ENCODE measurements at places on chromosomes 16 and 17.

GRCh38 chr17:2017274-2017941 is 7.7 kb downstream of the RTN4RL1 start:
- no peak for DNase-seq

DNA sequence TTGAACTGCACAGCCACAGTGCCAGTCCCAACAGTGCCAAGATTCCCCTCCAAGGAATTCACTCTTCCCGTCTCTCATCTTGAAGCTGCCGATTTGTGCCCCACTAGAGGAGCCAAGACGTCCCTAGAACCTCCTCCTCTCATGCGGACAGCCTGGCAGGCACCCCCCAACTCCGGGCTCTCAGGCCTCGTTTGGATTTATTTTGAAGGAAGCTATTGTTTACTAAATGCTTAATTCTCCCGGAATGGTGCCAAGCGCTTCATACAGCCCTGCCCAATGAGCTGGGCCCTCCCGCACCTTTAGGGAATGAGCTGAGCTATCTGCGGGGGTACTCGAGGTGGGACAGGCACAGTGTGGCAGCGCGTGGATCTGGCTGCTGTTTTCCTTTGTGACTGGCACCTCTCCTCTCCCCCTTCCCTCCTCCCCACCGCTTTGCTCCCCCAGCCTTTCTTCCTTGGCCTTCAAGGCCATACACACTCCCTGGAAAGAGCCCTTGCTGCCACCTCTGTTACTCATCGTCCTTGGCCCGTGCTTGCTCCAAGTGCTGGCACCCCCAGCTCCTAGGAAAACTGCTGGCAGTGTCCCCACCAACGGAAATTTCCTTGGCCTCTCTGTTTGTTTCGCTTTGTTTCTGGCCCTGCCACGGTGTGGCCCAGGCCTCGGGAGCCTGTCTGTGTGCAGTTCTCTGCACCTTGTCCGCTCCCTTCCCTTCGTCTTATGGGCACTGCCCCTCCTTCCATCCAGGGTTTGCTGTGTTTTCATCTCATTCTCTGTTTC is 49.9 kb upstream of the CDR2 start:
- DNase-seq: no peak

DNA sequence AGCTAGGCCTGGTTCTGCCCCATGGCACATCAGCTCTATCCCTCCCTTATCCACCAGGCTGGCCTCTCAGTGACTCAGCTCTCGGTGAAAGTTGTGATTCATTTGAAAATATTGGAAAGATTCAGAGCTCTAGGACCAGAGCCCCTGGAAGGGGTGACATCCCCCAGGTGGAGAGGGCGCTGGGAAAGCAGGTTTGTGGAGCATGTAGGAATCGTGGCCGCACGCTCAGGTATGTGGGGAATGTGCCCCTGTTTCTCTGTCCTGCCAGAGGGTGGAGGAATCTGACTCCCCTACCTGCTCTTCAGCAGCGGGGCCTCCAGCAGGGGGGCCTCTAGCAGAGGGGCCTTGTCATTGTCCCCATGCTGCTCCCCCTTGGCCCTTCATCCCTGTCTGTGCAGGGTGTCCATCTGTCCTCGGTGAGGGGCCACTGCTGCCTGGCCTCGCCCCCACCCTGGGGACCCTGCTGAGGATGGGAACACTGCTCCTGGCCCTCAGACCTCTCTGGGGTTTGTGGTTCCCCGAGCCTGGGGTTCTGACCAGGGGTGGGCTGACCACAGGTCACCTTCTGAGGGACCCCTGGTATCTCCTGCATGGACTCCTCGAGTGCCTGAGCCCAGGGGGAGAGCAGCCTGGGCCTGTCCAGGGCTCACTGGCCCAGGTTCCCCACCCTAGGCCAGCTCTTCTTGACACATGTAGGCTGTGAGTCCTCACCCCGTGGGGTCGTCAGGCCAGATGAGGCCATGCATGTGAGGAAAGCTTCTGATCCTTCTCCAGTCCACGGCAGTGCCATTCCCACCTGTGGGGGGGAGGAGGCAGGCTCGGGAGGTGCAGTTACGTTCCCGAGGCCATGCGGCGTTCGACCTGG is 47.5 kb downstream of the NT5M start:
- DNase-seq: no peak

GRCh38 chr17:44775838-44776621 is 17.2 kb downstream of the ADAM11 start:
- DNase-seq: no peak

- no peak for DNase-seq
Observed at GRCh38 chr17:14209215-14209614, 27.4 kb downstream of the CDRT15 start.

DNA sequence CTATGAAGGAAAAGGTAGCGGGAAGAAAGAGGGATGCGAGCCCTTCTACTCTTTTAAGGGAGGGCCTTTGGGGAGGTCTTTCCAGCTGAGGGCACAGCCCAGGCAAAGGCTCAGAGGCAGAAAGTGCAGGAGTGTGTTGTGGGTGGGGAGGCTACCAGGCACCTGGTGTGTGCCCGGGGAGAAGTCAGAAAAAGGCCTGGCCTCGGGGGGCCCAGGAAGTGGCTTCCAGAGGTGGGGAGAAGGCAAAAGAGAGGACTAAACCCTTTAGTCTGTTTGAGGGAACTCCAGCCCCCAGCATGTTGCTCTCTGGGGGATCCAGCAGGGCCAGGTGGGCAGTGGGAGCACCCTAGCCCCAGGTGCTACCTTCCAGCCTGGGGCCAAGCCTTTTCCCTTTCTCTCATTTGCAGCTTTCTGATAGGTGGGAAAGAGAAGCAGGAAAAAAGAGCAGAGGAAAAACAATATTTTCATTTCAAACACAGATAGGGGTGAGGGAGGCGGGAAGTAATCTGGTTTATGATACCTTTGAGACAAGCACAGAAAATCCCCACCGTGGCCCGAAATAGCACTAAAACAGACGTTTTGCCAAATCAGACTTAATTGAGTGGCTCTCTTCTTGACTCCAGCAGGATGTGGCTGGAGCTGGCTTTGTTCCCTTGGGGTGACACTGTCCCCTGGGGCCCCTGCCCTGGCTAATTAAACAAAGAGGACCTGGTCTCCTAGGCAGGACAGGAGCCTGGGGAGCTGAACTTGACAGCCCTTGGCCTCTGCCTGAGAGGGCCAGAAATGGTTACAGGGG is 10.4 kb downstream of the RAI1 start:
- DNase-seq: no peak

DNA sequence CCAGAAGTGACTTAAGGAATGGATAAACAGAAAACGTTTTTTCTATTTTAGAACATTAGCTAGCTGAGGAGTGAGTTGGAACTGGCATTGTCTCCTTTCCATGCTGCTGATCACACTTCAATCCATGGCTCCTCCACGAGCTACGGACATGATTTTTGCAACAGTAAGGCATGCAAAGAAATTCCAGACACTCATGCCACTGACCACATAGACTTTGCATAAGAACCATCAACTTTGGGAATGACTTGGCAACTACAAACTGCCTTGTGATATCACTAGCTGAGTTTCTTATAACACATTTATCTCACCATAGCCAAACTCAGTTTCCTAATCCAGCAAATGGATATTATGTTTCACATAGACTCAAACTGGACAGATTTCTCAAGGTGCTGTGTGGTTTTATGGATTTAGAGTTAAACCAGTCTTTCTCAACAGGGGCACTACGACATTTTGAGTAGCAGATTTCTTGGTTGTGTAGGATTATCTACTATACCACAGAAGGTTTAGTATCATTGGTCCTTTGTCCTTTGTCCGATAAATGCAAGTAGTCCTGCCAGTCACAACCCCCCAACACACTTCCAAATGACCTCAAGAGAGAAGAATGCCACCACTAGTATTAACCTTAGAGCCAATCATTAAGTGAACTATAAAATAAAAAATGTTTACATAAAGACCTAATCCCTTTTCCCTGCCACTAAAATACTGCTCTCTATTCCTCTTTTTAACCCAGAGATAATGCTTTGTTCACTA is 48.3 kb upstream of the C17orf78 start:
- DNase-seq: no peak

GRCh38 chr16:57284209-57284951 is at the start of gene PLLP:
Gene PLLP, minus strand, starts transcription at chr16:57284672. Its CDS starts 132 bp downstream, at chr16:57284540.
- DNase-seq: no peak

- peak; percentile 43 for DNase-seq
Observed at GRCh38 chr17:76561332-76561731, 21.5 kb downstream of the PRCD start.

DNA sequence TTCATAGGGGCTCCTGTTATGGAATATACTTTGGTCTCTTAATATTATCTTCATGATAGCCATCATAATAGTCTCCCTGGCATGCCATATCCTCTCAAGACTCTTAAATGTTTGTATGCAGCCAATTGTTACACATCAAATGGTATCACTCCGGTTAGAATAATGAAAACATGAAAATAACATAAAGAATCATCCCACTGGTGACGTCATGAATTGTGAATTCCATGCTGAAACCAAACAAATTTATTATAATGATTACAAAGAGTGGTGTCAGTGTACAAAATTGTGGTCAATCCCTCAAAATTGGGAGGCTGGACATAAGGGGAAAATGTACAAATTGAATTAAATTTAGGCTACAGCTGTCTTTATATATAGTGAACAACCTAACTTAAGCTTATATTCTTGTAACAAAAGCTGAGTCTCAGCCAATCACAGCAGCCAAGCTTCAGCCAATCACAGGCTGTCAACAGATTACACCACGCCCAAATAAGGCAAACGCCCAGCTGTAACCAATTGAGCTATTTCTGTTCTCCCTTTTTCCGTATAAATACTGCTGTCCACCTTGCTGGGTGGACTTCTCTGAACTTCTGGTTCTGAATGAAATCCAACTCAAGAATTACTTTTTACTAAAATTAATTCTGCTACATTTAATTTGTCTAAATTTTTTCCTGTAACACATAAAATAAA is 156.1 kb downstream of the CHD9NB start:
- no peak for DNase-seq

GRCh38 chr16:81996664-81997509 is 14.4 kb downstream of the SDR42E1 start:
- no peak for DNase-seq

- no peak for DNase-seq
Observed at GRCh38 chr17:35127751-35128514, 6.5 kb downstream of the FNDC8 start.

DNA sequence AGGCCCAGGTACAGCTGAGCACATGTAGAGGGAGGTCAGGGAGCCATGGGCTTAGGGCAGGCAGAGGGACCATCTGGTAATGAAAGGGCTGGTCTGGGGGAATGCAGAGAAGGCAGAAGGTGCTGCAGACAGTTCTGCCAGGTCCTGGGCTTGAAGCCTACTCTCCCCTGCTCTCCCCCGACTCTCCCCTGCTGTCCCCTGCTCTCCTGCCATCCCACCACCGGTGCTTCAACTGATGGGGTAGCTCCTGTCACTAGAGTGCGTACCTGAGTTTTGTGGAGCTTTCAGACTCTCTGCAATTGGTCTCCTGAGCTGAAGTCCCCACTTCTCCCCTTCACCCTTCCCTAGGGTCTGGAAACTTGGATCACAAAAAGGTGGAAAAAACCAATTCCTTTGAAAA is 37.3 kb upstream of the PHOSPHO1 start:
- DNase-seq: no peak

- DNase-seq: no peak
Observed at GRCh38 chr17:45828582-45829133, 16.0 kb upstream of the SPPL2C start.

DNA sequence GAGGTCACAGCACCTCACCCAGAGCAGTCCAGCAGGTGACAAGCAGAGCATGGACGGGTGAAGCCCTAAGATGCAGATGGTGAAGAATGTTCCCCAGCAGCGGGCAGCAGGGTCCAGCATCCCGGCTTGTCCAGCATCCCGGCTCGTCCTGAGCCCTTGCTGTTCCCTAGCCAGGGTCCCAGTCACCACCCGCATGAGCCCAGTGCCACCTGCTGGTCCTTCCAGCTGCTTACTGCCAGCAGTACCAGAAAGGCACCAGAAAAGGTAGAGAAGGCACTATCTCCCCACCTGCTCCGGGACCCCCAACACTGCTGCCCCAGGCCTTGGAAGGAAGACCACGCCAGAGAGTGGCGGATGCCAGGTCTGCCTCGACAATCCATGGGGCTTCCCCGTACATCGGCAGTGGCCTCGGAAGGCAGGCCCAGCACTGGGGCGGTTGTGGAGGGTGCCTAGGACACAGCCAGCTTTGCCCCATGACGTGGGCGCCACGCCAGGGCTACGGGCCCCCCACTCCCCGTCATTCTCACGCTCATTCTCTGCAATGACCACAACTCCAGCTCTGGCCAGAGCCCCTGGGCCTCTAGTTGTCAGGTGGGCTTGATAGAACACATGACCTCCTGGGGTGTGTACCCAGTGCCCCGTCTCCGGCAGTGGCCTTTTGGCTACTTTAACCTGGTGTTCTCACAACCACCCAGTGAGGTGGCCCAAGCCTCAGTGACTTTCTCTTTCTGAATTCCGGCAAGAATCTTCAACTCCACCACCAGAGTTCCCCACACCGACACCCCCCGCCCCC is 1.4 kb downstream of the CENPX start:
- DNase-seq: peak; percentile 51

- no peak for DNase-seq
Observed at GRCh38 chr16:9821331-9821730, 360.9 kb downstream of the GRIN2A start.

- no peak for DNase-seq
Observed at GRCh38 chr16:14505846-14506245, 124.2 kb downstream of the PARN start.

DNA sequence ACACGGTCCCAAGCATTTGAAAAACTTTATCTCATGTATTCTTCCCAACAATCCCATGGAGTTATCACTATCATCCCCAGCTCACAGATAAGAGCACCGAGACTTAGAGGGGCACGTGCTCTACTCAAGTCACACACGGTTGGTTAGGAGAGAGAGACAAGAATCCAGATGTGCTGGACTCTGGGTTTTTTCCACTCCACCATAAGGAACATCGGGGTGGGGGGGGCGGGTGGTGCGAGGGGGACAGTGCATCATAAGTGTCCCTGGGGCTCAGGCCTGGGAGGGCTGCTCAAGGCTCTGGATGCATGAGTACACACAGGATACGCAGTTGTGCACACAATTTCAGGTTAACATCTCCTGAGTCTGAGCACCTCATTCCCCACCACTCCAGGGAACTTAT is 7.4 kb downstream of the CDC42EP4 start:
- DNase-seq: no peak

DNA sequence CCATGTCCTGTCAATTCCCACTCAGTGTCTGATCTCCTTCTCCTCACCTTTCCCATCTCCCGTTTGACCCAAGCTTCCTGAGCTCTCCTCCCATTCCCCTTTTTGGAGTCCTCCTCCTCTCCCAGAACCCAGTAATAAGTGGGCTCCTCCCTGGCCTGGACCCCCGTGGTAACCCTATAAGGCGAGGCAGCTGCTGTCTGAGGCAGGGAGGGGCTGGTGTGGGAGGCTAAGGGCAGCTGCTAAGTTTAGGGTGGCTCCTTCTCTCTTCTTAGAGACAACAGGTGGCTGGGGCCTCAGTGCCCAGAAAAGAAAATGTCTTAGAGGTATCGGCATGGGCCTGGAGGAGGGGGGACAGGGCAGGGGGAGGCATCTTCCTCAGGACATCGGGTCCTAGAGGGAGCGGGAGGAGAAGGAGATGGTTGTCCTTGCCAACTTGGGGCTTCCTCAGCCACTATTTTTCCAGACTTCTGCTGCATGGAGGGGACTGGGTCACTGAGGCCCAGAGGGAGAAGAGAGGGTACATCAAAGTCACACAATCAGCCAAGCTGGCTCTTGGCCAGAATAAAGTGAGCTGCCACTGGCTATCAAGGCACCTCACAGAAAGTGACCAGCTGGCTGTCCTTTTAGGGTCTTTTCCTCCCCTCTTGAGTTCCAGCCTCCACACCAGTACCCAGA is 1.9 kb upstream of the TBC1D10B start:
- DNase-seq: no peak

All from activated CD4-positive, alpha-beta T cell treated with anti-CD3 and anti-CD28 coated beads, Interleukin-2, Interleukin-4, amounts not matched to agents 100 ng/mL and 50 ng/mL, durations not matched to agents 16 hours and 8 hours (primary cell).